Ecto neural progenitor cell (in vitro differentiated cells): ENCODE measurements at places on chromosomes 7 and 10.

GRCh38 chr10:132835848-132836233, 49.9 kb upstream of the NKX6-2 start:
- DNase-seq, result no peak

DNA sequence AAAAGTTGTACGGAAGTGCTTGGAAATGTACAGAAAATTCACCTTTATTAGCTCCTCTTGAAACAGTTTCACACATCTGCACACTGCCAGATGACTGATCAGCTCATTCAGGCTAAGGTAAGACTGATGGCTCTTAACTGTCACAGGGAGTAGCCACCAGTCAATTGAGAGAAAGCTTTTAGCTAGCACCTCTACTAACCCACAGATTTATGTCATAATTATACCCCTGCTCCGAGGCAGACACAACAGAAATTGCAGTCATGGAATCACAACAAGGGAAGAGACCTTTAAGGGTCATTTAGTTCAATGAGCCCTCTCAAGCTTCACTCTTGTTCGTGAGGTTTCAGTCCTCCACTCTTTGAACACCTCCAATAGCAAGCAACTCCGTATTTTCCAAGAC, 235.4 kb downstream of the TRIL start:
- no peak for DNase-seq

DNA sequence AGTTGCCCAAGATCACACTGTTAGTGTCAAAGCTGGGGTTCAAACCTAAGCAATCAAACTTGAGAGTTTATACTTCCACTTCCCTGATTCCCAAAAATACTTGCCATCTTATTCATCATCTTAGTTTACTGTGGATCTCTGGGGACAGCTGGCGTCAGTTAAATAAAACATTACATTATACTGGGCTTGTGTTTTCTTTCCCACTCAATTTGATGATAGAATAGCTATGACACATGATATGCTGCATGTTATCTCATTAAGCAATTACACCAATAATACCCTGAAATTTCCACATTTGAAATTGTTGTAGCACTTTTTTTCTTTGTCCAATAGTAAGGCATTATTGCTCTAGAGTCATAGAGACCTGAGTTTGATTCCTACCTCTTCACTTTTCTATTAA, 62.9 kb upstream of the MXI1 start:
- no peak for DNase-seq

DNA sequence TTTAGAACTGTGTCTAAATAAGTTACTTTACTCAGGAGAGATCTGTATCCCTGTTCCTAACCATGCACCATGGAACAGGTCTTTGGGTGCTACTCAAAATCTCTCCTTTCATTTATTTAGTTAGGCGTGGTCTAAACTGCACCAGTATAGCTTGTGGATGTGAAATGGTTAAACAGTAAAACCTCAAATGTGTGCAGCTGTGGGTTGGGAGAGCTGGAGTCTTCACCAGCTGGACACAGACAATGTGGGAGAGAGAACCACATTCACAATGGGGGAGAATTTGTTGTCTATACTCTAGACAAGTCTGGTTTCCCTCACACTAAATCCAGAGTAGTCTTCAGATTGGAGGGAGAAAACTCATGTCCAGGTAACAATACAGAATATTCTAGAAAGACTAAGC, 31.2 kb upstream of the IKZF1 start:
- no peak for DNase-seq

GRCh38 chr7:121449735-121450240, 53.7 kb upstream of the FAM3C start:
- DNase-seq, result no peak

DNA sequence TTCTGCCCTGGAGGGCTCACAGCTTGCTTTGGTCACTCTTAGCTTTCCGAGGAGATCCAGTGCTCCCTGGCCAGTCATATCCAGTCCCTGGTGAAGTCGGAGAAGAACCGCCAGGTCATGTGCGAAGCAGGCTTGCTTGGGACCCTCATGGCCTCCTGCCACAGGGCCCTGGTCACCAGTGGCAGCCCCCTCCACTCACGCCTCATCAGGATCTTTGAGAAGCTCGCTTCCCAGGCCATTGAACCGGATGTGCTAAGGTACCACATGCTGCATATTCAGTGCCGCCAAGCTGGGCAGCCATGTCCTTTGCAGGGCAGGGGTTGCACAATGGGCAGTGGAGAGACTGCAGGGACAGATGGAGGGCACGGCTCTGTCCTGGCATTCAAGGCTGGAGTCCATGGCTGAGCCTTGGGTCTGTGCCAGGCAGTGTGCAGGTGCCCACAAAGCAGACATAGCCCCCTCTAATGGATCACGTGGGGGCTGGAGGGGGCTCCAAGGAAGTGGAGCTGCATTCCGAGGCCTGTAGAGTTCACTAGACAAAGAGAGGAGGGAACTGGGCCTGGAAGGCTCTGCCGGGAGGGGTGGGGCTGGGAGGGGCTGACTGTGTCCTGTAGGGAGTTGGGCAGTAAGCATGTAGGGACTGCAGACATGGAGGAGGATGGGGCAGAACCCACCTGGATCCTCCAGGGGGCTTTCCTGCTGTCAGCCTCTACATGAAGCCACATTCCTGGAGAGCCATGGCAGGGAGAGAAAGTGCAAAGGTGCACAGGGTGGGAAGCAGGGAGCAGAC, 89.9 kb downstream of the WDFY4 start:
- peak; percentile 35 for DNase-seq

- no peak for DNase-seq
Measured at GRCh38 chr10:121157998-121158397, 306.8 kb downstream of the WDR11 start.
